NCI-H82 (cell line): ENCODE measurements at places on chromosomes 3 and 15.

DNA sequence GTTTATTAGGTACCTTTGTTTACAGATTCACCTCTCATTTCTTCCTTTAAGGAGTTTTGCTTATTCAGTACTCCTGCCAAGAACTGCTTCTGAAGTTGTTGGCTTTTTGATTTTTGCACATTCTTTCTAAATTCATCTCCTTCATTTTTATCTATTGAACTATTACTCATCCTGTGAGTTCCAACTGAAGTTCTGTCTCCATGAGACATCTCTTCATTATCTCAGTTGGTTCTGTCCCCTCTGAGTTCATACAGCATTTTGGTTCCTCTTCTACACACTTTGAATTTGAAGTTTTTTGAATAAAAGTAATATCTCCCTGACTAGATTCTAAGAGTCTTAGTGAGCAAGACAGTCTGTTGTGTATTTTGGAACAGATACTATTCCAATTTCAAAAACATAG is 299.7 kb downstream of the OTOL1 start:
- no peak for DNase-seq

DNA sequence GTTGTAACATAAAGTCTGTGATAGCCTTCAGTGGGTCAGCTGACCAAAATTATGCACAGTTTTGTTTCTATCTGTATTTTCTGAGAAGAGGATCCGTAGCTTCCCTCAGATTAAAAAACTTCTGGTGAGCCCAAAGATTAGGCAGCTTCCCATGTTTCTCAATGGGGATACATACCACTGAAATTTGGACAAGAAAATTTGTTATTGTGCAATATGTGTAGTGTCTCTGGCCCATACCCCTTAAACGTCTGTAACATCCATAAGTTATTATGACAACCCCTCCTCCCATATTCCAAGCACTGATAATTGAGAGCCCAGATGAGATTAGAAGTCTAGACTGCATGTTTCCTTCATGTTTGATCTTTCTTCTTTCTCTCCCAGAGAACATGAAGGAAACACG is 1.9 kb upstream of the MITF start:
- DNase-seq: no peak

- no peak for DNase-seq
These were observed 119.2 kb upstream of the ASB14 start for GRCh38 chr3:57411715-57412114.

DNA sequence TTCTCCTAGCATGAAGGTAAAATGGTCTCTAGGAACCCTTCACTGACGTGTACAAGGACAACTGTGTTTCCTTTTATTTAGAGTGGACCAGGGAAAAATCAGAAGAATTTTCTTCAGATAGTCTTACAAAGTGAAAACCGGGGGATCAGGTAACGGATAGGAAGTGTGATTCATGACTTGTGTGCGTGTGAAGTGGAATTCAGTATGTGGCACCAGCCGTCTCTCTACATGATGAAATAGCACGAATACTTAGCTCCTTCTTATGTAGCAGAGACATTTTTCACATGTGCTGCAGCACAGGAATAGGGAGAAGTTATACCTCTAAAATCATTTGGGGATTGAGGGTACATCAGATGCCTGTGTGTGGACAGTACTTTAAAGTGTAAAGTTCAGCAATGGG is 159.2 kb downstream of the MEX3B start:
- DNase-seq: no peak

DNA sequence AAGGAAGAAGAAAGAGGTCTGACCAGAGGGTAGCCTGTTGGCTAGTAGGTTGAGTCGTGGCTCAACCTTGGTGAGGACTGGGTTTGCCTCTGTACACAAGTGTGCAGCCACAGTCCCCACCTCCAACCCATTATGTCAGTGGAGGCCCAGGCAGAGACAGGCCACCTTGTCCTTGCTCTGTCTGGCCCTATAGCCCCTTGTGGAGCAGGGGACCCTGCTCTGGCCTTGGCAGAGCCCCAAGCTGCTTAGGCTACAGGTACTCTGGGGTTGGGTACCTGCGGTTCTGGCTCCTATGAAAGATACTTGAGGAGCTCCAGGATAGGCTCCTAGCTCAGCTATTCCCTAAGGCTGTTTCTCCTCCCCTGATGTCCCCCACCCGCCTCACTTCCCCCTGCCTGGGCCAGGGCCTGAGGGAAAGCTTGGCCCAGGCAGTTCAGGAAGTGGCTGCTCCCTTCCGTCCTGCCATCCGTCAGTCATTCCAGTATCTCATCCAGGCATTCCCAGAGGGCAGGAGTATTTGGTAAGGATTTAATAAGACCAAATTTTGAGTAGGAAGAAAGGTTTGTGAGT is 44.0 kb downstream of the FGD5 start:
- DNase-seq: no peak
